ENCODE measurements at places on chromosomes 7 and 10. TPM values are rescaled to one million over a fixed set of nuclear protein-coding genes. Genes with fewer than 3 reads are reported as not detected.

GRCh38 chr10:23490115-23490514 is 51.2 kb downstream of the OTUD1 start:
- no peak for DNase-seq

Gene C10orf143
- 2.4 TPM for total RNA-seq

- no peak for DNase-seq
Measured at GRCh38 chr10:31098046-31098445, 66.4 kb upstream of the ZNF438 start.

Gene CSTF2T
- 20.1 TPM for total RNA-seq

DNA sequence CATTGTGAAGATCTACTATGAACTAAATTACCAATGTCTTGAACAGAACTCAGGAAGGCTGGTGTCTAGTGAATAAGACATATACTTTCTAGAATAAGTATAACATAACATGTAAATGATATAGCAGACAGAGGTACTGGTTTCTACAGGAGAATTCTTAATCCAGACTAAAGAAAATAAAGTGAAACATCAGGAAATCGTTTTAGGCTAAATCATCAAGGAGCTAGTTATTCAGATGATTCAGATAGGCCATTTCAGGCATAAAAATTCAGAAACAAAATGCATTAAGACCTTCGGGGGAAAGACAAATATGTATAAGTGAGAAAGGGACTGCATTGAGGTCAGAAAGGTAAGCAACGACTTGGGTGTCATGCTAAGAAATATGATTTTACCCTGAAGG is 170.6 kb downstream of the LRRN3 start:
- no peak for DNase-seq

GRCh38 chr7:16839646-16840045 is 34.8 kb upstream of the AGR2 start:
- no peak for DNase-seq

DNA sequence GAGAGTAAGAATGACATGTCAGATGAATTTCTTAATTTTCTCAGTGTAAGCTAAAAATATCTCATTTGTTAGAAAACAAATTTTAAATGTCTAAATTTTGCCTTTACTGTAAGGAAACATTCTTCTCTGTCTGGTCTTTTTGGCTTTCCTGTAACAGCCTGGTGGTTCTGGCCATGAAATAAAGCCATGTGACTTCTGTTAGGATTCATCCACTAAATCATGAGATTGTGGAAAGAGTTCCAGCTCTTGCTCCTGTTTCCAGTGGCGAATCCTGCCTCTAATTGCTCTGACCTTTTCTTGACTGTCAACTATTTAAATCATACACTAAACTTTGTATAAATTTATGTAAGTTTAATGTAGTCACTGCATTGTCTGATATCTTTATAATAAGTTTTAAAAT is 398.5 kb upstream of the AKR1E2 start:
- no peak for DNase-seq

Gene PHKG1
- total RNA-seq: 23.6 TPM

Gene STAG3
- total RNA-seq: 1.1 TPM

DNA sequence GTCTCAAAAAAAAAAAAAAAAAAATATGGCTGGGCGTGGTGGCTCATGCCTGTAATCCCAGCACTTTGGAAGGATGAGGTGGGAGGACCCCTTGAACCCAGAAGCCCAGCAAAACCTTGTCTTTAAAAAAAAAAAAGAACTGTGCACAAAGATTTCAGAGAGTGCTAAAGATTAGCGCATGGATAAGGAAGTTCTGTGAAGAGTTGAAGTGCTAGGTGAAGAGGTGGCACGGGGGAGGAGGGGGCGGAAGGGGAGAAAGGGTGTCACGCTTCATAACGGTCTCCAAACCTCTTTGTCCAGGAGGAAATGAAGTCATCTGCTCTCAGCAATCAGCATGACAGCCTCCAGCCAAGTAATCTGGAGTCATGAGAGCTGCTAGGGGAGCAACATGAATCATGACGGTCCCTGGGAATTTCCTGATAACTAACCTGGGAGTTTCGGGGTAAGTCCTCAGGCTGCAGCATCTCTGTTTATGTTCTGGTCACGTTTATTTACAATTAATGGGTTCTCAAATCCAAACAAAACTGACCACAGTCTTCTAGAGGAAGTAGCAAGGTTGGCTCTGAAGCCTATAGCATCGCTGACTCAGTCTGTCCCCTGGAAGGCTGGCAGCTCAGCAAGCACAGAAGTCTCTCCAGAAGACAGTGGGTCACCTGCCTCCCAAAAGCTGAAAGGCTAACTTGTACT is 1.9 kb upstream of the PLAU start:
- DNase-seq: peak; percentile 65

DNA sequence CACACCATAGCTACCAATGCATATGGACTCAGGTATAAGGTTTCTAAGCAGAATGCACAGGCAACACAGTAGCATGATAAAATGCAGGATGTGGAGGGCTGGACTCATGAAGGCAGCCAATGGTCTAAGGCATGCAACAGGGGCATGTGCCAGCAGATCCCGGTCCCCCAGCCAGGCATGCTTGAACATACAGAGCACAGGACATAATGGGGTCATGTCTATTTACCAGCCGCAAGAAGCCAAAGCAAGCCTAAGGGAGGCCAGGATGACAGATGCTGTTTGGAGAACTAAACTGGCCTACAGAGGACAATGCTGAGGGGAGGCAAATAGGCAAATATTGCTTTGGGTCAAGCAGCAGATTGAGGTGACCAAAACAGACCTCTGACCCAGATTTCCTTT is 60.0 kb upstream of the PDLIM1 start:
- no peak for DNase-seq

DNA sequence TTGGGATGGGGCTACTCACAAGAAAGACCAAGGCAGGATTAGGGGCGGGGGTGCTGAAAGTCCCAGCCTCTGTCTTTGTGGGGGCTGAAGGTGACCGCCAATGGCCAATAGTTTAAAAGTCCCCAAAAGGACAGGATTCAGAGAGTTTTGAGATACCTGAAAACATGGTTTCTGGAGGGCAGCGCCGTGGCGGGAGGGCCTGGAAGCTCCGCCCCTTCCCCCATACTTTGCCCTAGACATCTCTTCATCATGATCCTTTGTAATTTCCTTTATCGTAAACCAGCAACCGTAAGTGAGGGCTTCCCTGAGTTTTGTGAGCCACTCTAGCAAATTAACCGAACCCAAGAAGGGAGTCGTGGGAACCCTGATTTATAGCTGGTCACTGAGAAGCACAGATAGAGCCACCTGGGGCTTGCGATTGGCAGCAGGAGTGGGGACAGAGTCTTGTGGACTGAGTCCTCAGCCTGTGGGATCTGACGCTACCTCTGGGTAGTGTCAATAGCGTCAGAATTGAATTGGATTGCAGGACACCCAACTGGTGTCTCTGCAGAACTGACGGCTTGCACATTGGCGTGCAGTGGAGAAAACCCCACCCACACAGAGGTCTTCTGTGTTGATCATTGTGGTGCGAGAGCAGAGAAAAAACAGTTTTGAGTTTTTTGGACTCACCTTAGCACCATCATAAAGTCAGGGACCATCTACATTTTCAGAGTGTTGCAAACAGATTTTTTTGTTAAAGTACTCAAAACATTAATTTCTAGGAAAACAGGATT is 169.3 kb downstream of the USP6NL start:
- DNase-seq: no peak

Gene SLC26A3
- not detected for total RNA-seq
